Transverse colon (tissue), 4 donors: ENCODE measurements at places on chromosomes 6 and 20. TPM values are rescaled to one million over a fixed set of nuclear protein-coding genes. Genes with fewer than 3 reads are reported as not detected.
A peak's percentile ranks its signal among the peaks of the same experiment; 100 is the strongest.

DNA sequence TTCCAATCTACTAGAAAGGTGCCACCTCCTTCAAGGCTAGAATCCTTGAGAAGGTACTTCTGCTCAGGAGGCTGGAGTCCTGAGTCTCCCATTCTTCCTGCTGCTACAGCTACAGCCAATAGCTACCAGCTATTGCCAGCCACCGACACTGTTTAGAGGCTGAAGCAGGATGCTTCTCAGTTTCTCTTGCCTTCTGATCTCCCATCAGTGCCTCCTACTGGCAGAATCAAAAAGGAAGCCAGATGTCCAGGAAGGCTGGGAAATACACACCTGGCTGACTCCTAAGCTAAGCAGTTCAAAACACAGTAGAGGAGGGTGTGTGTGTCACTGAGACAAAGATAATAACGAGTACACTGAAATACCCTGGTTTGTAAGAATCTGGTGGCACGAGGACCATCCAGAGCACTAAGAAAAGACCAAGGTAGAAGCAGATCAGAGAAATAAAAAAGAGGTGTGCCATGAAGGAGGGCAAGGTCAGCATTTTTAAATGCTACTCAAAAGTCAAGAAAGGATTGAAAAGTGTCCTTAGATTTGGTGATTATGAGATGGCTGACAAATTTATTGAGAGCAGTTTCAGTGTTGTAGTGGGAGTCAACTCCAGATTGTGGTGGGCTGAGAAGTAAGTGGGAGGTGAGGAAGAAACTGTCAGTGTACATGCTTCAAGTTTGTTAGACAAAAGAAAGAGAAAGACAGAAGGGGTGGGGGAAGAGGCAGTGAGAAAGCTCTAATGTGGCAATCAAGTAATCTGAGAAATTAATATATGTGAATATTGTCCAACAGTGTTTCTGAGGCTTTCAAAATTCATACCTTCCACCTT, 2.3 kb upstream of the HLA-DMA start:
- peaks cover 13% of the 10 kb centered on the region for H3K4me1 ChIP-seq
- DNase-seq, result peak; percentile 42
- H3K36me3 ChIP-seq, result no peaks in the 10 kb centered on the region
- no peak overlapping the region for H3K4me3 ChIP-seq
- no peak overlapping the region for H3K27ac ChIP-seq
- H3K27me3 ChIP-seq, result no peaks in the 10 kb centered on the region

RSPH9 gene
- total RNA-seq, result not detected

GRCh38 chr6:41605649-41606048, 32.6 kb upstream of the MDFI start:
- no peak overlapping the region for H3K27ac ChIP-seq
- H3K4me1 ChIP-seq, result peaks cover 16% of the 10 kb centered on the region
- H3K36me3 ChIP-seq, result no peaks in the 10 kb centered on the region

- H3K4me1 ChIP-seq, result no peaks in the 10 kb centered on the region
- H3K27ac ChIP-seq, result no peak overlapping the region
- H3K4me3 ChIP-seq, result no peak overlapping the region
- H3K27me3 ChIP-seq, result no peaks in the 10 kb centered on the region
- no peak for DNase-seq
These were observed 13.1 kb downstream of the LIN28B start for GRCh38 chr6:104969785-104970581.

DNA sequence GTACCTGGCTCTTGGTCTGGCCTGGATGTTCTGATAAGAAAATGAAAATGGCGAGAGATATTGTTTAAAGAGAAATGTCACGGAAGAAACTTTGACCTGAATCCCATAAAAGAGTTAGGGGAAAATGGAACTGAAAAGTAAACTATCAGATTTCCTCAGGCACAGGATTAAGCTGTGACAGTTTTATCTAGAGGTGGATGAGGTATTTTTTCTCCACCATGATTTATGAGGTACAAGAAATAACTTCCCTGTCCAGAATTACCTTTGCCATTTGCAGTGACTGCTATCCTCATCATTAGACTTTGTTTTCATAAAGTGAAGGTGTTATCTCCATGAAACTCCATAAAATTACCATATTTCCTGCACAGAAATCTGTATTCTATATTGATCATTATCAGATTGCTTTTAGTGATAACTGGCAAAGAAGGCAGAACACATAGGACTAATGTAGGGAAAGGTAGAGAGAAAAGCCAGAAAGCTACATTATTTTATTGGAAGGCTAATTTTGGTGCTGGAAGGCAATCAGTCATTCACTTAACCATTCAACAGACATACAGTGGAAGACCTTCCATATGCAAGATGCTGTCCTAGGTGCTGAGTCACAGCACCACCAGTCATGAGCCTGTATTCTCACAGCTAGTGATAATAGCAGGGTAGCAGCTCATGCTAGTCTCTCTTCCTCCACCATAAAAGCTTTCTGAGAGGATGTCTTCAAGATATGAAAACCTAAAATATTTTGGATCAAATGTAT, 427.3 kb upstream of the CITED2 start:
- DNase-seq, result no peak
- no peaks in the 10 kb centered on the region for H3K27me3 ChIP-seq
- no peaks in the 10 kb centered on the region for H3K36me3 ChIP-seq
- no peak overlapping the region for H3K27ac ChIP-seq

- H3K27me3 ChIP-seq, result no peaks in the 10 kb centered on the region
- H3K4me1 ChIP-seq, result no peaks in the 10 kb centered on the region
- no peak overlapping the region for H3K4me3 ChIP-seq
- peaks cover 4% of the 10 kb centered on the region for H3K36me3 ChIP-seq
- no peak overlapping the region for H3K27ac ChIP-seq
- DNase-seq, result no peak
These were observed 17.7 kb downstream of the CCDC167 start for GRCh38 chr6:37481711-37482605.

DNA sequence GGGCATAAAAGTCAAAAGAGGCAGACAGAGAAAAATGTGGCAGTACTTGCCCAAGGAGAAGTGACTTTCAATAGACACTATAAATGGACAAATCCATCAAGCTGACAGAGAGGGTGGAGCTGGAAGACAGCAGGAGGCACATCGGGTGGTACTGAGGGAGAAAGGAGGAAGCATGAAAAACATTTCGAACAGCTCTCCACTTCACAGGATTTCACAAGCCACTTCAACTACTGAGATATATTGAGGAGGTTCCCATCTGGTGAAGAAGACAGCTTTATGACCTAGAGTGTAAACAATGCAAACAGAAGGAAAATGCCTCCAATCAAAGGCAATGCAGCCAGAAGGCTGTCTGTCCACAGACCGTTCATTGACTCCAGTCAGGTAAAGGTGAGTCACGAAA, 259.4 kb upstream of the ECI2 start:
- no peak overlapping the region for H3K27ac ChIP-seq
- H3K4me1 ChIP-seq, result no peaks in the 10 kb centered on the region
- H3K27me3 ChIP-seq, result no peaks in the 10 kb centered on the region
- H3K36me3 ChIP-seq, result no peaks in the 10 kb centered on the region
- no peak overlapping the region for H3K4me3 ChIP-seq
